ENCODE measurements at places on chromosomes 1 and 21. TPM values are rescaled to one million over a fixed set of nuclear protein-coding genes. Genes with fewer than 3 reads are reported as not detected.

Gene CCDC18
- total RNA-seq: 9.0 TPM

DNA sequence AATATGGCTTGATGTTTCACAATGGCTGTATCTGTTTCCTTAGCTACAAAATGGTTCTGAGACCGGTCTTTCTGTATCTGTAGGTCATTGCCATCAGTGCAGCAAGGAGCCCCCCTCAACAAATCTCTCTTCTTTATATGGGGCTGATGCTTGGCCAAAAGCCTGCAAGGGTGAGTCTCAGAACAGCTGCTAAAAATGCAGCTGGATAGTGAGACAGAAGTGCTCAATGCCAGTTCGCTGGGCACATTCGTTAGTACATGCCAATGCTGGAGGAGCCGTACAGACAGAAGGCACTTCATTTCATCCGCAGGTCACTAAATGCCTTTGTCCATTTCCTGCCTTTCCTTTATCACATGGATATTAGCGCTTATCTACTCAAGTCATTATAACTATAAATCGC, 67.3 kb downstream of the RUNX1 start:
- peak; percentile 8 for DNase-seq

Gene LEFTY1
- total RNA-seq: 0.77 TPM

GRCh38 chr1:223234170-223234514, 91.1 kb upstream of the TLR5 start:
- no peak for DNase-seq

Gene GBP2
- total RNA-seq: 2.3 TPM

Gene C1QB
- 39.1 TPM for total RNA-seq

Gene ADAM30
- not detected for total RNA-seq

Gene LRRC53
- 0.40 TPM for total RNA-seq

Gene SDC3
- total RNA-seq: 99.3 TPM

Gene MCM3AP
- 62.0 TPM for total RNA-seq

Gene ARHGAP30
- 2.1 TPM for total RNA-seq

Gene RGS16
- total RNA-seq: 13.1 TPM

DNA sequence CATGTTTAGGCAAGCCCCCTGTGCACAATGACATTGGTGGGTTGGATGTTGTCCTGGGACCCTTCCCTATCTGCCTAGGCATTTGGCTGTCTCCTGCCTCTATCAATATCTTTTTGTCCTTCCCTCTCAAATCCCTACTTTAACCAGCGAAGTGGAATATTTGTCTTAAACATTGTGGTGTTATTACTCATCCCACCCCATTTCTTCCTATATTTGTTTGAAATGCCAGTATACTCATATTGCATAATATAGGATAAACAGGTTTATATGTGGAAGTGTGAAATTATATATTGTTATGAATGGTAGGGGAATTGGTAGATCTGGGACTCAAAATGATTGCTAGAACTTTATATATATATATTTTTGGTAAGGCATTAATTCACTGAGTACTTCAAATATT, 80.0 kb downstream of the ADGRL2 start:
- no peak for DNase-seq

Gene FCRL6
- total RNA-seq: 0.20 TPM

Gene LCE1C
- not detected for total RNA-seq

DNA sequence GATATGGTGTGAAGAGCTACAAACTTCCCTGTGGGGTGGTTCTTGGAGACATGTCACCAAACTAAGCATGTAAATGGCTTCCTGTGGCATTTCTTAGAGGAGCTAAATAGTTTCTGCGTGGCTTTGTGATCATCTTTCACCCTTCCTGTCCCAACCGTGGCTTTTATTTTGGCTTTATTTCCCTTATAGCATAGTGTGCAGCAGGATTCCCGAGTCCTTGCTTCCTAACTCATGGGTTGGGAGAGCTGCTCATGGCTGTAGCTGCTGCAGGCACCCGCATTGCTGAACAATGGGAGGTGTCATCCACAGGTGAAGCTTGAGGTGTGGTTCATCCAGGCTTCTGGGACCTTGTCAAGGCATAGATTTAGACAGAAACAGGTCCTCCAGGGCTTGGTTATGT, 192.0 kb downstream of the SDCCAG8 start:
- DNase-seq: no peak

GRCh38 chr1:112807999-112808398, 92.9 kb upstream of the PPM1J start:
- DNase-seq: no peak

DNA sequence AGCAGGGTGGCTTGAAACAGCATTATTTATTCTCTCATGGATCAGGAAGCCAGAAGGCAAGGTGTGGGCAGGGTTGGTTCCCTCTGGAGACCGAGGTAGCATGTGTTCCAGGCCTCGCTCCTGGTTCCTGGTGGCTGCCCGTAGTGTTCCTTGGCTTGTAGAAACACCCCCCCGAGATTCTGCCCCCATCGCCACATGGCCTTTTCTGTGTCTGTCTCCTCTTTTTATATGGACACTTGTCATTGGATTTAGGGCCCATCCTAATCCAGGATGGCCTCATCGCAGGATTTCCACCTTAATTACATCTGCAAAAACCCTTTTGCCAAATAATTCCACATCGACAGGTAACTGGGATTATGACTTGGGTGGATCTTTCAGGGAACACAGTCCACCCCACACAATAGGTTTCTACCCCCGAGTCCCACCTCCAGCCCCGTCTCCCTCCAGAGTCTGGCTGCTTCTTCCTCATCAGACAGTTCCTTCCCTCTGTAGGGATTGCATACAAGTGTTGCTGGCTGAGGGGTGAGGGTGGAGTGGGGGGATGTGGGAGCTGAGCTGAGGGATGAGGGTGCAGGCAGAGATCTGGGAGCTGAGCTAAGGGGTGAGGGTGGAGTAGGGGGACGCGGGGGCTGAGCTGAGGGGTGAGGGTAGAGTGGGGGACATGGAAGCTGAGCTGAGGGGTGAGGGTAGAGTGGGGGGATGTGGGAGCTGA, 12.3 kb upstream of the NPHP4 start:
- DNase-seq: no peak

DNA sequence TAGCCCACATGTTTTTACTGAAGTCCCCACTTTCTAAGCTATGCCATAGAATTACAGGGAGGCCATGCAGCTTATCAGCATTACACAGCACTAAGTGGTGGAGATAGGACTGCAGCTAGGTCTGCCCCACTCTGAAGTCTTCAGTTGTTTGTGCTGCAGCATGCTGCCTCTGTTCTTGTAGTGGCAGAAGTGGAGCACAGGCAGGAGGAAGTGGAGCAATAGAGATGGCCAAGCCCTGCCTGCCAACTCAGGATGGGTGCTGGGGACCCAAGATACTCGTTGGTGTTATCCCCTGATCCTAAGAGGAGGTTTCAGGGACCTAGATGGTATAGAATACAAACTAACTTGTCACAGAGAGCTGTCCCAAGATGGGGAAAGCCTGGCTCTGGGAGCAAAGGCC, 12.9 kb downstream of the MRPL37 start:
- no peak for DNase-seq

DNA sequence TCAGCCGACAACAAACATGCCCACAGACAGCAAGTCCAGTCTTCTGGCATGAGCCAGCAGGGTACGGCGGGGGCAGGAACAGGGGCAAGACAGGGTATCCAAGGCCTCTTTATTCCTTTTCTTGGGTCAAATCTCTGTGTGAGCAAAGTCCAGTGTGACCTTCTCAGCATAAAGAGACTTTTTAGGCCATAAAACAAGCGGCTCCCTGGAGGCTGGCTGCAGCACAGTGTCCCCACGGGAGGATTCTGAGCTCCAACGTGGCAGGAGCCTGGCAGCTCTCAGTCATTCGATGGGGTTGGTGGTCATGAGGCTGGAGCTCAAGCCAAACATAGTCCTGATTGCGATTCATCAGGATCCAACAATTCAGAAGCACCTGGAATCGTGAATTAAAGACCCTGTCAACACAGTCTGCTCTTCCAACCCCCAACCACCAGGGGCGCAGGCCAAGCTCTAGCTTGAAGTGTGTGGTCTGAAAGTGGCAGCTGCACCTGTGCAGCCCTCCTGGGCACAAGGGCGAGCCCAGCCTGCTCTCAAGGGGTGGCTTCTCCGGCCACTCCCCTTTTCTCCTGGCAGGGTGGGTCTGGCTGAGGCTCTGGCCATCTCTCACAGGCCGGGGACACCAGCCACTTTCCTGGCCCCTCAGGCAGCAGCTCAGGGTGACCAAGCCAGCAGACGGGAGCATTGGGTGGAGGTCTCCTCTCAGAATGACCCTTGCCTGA, 62.1 kb downstream of the SLC66A1 start:
- DNase-seq: no peak

GRCh38 chr1:200880212-200880611, 7.4 kb downstream of the GPR25 start:
- no peak for DNase-seq

DNA sequence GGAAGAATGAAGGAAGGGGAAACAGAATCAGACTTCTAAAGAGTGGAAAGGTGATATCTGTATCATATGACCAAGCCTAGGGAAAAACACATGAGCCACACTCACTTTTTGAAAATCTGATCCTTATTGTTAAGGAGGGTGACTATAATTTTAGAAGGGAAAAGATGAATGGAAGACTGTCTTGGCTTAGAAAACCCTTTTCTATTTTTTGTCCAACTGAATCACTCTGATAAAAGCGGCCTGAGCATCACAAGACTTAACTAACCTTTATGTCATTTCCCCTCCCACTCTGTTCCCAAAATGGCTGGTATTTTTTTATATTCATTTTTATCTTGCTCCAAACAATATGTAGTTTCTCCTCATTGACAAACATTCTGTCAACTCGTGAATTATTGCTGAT, 169.8 kb downstream of the C1orf21 start:
- no peak for DNase-seq

Gene MFSD2A
- 20.5 TPM for total RNA-seq

Gene SMIM1
- total RNA-seq: 10.1 TPM

Gene CNIH3
- 11.3 TPM for total RNA-seq

Gene ZNF648
- 3.1 TPM for total RNA-seq

- no peak for DNase-seq
These were observed 1.7 kb upstream of the SCAF4 start for GRCh38 chr21:31733551-31734149.

DNA sequence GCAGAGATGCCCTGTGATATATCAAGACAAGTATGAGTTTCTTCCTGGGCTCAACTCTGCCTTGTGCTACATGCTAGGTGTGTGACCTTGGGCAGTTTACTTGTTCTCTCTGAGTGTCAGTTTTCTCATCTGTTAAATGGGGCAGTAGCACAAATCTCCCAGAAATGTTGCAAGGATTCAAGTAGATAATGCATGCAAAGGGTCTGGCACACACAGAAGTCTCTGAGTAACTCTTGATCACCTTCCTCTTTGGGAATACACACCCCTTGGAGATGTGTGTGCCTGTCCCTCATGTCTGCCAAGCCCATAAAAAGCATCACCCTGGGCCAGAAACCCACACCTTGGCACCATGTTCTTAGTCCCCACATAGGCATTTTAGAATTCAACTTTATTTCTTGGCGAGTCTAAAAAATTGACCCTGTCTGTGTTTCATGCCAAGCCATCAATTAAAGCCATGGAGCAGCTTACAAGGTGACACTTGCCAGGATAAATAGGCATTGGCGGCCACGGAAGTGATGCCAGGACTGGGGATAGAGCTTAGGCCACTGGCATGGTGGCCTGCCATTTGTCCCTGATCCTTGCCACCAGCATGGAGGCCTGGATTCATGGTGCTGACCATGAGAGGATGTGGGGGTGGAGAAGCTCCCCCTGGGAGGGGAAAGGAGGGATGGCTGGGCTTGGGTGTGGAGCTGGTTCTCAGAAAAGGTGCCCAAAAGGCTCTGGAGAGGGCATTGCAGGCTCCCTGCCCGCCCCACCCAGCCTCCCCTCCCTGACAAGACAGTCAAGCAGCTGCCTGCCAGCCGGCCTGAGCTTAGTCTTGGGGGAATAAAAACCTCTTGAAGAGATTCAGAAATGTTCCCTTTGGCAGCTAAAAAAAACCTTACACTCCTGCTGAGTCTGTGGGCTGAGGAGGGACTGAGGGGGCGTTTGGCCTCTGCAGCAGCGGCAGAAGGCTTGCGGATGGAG, 118.0 kb upstream of the IPO9 start:
- no peak for DNase-seq

DNA sequence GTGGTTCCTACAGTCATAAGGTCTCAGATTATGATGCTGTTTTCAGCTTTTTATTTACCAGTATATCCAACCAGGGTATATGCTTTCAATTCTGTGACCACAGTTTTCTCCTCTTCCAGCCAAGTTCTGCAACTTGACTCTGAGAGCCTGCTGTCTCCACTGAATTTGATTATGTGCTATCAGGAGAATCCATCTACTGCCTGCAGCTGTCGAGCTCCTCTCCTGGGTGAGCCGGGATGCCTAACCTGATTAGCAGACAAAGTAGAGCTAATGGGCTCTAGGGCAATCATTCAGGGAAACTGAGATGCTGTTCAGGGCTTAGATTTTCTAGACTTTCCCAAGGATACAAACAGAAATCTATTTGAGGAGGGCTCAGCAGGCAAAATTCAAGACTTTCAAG, 271.5 kb upstream of the BEND5 start:
- DNase-seq: no peak

- DNase-seq: no peak
These were observed 10.7 kb upstream of the MAST2 start for GRCh38 chr1:45792744-45793143.

DNA sequence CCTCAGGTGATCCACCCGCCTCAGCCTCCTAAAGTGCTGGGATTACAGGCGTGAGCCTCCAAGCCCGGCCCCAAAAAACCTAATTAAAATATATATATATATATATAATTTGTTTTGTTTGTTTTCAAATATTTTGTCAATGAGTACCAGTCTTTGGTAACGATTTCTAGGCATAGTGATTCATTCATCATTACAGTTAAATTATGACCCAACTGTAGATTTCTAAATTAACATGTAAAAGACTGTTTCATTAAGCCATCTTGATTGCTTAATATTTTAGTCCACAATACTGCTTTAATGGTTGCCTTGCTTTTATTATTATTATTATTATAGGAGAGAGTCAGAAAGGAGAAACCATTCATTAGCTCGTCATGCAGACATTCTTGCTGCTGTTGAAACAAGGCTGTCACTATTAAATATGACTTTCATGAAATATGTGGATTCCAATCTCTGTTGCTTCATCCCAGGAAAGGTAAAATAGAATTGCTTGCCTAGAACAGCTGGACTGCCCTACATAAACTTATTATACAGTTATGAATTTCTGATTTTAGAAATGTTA, 19.9 kb downstream of the FBXO28 start:
- no peak for DNase-seq

Gene TNFRSF8
- 0.20 TPM for total RNA-seq

Gene XCL1
- not detected for total RNA-seq

GRCh38 chr1:15627343-15627988, 10.2 kb downstream of the DDI2 start:
- DNase-seq: peak; percentile 3

GRCh38 chr1:156508205-156508954, 7.8 kb upstream of the MEF2D start:
- no peak for DNase-seq

- DNase-seq: no peak
These were observed 7.1 kb upstream of the ANP32E start for GRCh38 chr1:150243003-150243402.

Measured in spinal cord (tissue), 10 donors.